Activated CD4-positive, alpha-beta T cell treated with anti-CD3 and anti-CD28 coated beads, Interleukin-2, amount 50 U/mL, for 48 hours (primary cell): ENCODE measurements at places on chromosomes 5 and 9.

GRCh38 chr9:15843316-15843715 lies 290.5 kb downstream of the CCDC171 start:
- DNase-seq = no peak

DNA sequence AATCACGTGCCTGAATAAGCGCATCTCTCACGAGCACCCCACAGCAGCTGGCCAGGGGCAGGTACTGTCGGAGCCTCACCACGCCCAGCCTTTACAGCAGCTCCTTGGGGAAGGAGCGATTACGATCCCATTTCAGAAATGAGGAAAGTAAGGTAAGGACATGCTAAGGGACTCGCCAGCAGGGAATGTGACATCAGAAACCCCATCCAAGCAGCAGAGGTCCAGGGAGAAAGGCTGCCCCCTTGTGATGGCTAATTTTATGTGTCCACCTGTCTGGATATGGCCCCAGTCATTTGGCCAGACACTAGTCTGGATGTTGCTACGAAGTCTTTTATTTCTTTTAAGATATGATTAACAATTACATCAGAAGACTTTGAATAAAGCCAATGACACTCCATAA lies 77.3 kb downstream of the UBE2QL1 start:
- DNase-seq = peak; percentile 6

GRCh38 chr5:72282878-72283277 lies 37.2 kb downstream of the MRPS27 start:
- DNase-seq = no peak

GRCh38 chr9:118946669-118947068 lies 422.6 kb downstream of the BRINP1 start:
- DNase-seq = no peak

- DNase-seq = no peak
Measured at GRCh38 chr5:144308906-144309670, 138.4 kb downstream of the KCTD16 start.

DNA sequence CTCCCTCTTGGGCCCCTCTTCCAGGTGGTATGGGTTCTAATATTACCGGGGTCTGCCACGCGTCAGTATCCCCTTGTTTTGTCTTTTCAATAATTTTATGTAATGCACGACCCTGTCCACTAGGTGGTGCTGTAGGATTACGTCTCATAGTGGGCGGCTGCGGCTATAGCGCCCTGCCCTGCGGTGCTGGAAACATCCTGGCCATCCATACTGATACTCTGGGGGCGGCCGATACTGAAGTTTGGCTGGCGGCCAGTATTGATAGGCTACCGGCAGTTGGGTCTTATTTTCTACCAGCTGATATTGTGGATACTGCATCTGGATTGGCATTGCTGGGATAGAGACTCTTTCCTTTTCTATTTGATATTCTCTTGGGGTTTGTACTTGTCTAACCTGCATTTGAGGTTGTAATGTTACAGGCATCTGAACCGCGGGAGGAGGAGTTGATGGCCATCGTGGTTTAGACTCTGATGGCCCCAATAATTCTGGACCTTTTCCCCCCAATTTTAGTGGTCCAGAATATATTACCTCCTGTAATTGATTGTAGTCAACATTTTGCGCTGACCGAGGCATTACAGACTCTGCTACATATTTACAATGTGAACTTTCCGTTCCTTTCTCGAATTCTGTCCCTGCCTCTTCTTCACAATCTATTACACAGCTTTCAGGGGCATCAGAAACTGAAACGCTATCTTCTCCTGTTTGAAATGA lies 3.3 kb upstream of the TMEM141 start:
- DNase-seq = peak; percentile 79

DNA sequence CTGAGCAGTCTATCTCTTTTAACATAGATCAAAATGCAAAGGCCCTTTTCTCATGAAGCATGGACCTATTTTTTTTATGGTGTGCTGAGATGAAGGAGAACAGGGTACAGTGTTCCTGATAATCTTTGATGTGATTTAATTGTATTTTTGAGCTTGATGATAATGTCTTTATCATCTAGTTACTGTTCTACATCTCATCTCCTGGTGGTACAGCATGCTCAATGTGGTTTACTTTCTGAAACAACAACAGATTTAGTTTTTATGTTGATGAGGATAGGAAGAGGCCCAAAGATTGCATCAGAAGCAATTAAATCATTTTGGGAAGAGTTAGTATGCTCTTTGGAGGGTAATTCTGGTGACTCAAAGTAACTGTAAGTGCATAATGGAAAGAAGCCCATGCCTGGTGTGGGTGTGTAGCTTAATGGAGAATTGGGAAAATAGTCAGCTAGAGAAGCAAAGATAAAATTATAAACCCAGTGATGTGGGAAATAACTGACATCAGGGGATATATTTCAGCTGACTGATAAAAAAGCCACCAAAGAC lies 123.0 kb upstream of the KCNN2 start:
- DNase-seq = no peak

- no peak for DNase-seq
Measured at GRCh38 chr5:110651507-110651906, 75.0 kb downstream of the TMEM232 start.

- DNase-seq = no peak
Measured at GRCh38 chr9:98104445-98104881, 14.6 kb downstream of the TRIM14 start.

GRCh38 chr5:139368613-139369012 lies 14.5 kb downstream of the SLC23A1 start:
- no peak for DNase-seq

DNA sequence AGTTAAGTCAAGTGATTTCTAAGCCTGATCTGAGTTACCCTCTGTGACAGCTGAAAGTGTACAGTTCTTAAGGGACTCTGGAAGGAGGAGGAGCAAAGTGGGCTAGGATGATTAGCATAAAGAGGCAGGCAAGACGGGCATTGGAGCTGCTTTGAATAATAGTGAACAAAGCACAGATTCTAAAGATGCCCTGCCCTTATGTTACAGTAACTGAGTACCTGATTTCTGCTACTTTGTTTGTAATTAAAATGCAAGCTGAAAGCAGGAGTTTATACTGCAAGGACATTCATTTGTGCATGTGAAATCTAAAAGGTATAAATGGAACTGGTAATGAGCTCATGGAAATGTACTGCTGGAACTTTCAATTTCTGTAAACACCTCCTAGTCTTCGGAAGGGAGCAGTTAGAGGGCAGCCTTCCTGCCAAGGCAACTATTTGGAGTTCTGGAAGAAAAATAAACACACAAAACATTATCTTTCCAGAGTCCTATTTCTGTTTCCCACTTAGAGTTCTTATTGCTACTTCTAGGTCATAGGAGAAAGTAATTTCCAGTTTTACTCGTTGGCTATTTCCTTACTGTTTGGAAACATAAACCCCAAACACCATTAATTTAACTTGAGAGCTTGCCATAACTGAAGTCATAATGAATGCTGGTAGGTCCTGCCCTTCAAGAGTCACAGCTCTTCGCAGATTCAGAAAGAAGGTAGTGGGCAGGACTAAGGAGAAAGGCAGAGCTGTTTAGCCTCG lies at the start of gene RANBP3L:
TSS of gene RANBP3L (minus strand) at position 45 of the 746 bp plus-strand sequence. CDS start 486 bp downstream, outside the sequence.
- DNase-seq = no peak

GRCh38 chr9:74551266-74551665 lies 54.1 kb downstream of the RORB start:
- no peak for DNase-seq

DNA sequence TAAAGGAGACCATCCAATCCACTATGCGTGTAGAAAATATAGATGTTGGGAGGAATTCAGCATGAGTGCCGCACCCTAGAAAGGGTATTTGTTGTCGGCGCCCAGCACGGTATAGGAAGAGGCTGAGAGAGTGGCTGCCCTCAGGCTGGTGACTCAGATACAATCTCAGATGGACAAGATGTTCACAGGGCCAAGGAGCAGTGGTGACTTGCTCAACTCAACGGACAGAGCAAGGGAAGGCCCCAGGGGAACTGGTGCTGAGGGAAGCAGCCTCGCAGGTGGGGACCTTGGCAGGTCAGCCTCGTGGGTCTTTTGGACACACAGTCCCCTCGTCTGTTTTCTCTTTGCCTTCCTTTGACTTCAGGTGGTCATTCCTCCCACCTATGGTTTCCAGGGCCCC lies 28.0 kb upstream of the IRX2 start:
- DNase-seq = no peak

- DNase-seq = no peak
Measured at GRCh38 chr5:132877466-132877865, 4.0 kb downstream of the LEAP2 start.

GRCh38 chr5:53161876-53162275 lies 52.3 kb upstream of the MOCS2 start:
- DNase-seq = no peak

DNA sequence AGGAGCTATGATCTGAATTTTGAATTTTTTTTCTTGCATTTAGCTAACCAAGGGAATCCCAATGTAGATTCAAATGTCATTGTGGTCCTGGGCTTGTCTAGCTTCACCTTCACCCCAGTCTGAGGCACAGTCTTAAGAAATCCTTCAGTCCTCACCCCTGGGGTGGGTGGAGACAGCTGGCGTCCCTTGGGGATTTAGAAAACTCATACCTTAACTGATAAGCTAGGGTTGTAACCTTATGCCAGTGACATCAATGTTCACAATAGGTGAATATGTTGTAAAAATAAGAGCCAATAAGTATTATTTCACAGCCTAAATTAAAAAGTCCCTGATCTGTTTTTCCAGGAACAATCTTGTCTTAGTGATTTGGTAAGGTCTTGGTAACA lies 4.6 kb downstream of the ISOC1 start:
- DNase-seq = no peak

DNA sequence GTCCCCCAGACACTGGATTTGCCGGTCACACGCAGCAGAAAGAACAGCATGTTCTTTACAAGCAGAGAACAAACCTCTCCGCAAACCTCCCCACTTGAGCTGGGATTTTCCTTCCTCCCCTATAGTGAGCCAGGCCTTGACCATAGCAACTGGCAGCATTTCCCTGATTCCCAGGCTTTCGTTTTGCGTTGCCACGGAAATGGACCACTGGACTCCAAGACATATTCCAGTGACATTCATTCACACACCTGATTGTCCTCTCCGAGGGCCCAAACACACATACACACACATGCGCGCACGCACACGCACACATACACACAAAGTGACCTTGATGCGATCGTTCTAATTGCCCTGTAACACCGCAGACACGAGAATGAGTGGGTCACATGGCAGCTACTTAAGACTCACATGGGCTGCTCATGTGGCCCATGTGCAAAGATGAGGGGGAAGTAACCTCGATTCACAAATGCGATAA lies 80.9 kb upstream of the CPEB4 start:
- DNase-seq = no peak

GRCh38 chr5:94017579-94017978 lies 276.2 kb upstream of the POU5F2 start:
- no peak for DNase-seq

DNA sequence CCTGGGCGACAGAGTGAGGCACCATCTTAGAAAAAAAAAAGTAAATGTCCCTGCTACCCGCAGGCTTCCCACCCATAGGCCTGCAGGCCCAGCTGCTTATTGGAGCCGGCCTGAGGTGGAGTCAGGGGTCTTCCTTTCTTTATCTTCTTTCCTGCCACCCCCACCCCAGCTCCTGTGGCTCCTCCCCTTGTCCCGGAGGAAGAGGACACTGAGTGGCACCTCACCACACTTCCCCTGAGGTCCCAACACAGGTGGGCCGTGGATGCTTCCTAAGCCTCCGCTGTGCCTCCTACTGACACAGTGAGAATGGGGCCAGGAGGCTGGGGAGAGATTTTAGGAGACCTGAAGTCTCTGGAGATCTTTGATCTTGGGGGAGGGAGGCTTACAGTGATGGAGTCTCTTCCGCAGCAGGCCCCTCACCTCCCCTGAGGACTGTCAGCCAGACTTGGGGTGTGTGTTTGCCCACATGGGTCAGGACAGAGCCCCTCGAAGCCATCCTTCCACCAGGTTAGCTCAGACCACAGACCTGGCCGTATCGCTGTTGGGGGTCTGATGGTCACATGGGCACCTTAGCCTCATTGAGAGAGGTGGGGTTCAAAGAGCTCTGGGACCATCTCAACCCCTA lies 135.4 kb upstream of the IER5L start:
- no peak for DNase-seq

GRCh38 chr5:88183255-88183654 lies 85.4 kb downstream of the TMEM161B start:
- DNase-seq = no peak

GRCh38 chr5:57862942-57863341 lies 380.3 kb upstream of the ACTBL2 start:
- no peak for DNase-seq

DNA sequence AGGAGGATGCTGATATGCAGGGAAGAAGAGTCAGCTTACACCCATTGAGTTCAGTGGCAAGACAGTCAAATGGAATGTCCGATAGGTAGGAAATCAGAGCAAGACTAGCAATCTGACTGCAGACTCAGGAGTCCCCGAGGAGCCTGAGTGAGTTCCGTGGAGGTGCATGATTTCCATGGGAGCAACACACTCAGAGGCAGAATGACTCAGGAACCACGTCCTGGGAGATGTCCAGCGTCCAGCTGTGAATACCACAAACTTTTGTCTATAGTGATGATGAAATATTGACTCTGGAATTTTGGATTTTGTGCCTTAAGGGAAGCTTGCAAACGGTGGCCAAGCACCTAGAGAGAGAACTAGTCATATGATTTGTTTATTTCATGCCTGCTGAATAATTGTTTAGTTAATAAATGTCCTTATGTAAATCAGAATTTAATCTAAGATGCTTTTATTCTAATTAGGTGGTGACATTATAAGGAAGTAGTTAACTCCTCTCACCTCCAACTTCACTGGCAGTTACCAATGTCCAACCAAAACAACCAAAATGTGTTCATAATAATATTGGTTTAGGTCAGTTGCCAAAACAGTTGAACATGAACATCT lies 100.4 kb downstream of the PDE4D start:
- DNase-seq = no peak
